ENCODE measurements at places on chromosomes 1 and 21.

GRCh38 chr21:34617753-34618339 is 2.9 kb upstream of the RCAN1 start:
- no peak overlapping the region for H3K4me3 ChIP-seq
- peaks cover 59% of the 10 kb centered on the region for H3K4me1 ChIP-seq
- DNase-seq: no peak
- peak overlapping the region; percentile 72 for H3K27ac ChIP-seq
- no peaks in the 10 kb centered on the region for H3K36me3 ChIP-seq
- no peaks in the 10 kb centered on the region for H3K27me3 ChIP-seq

DNA sequence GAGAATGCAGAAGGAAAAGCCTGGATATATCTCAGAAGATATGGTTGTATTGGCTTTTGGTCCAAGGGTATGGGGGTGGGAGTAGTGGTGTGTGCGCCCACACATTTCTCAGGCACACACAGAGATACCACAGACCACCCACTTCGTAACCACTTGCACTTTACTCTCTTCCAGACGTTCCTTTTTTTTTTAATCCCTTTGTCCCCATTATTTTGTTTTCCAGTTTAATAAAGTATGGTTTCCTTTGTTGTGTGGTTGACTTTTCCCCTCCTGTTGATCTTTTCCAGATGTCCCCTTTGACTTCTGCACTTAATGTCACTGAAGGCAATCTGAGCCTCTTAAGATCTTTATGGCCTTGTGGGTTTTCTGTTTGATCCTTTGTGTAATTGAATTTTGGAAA is 10.5 kb upstream of the TARS2 start:
- H3K36me3 ChIP-seq: peaks cover 26% of the 10 kb centered on the region
- no peak overlapping the region for H3K4me3 ChIP-seq
- no peak for DNase-seq
- no peaks in the 10 kb centered on the region for H3K27me3 ChIP-seq

DNA sequence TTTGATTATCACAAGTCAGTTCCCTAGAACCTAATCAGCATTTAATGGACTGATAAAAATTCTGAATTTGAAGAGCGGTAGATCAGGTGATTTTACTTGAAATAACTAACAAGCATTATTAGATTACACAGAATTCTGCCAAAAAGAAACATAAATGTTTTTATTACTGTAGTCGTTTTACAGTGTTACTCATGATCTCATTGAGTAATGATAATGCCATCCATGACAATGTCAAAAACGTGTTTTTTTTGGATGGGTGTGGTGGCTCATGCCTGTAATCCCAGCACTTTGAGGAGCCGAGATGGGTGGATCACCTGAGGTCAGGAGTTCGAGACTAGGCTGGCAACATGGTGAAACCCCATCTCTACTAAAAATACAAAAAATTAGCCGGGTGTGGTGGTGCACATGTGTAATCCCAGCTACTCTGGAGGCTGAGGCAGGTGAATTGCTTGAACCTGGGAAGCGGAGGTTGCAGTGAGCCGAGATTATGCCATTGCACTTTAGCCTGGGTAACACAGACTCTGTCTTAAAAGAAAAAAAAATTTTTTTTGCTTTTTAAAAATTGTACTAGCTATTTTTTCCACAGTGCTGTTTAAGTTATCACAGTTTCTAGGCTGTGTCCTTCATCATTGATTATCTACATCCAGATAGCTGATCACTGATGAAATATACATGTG is 56.6 kb downstream of the LAMC1 start:
- no peaks in the 10 kb centered on the region for H3K36me3 ChIP-seq
- H3K27me3 ChIP-seq: no peaks in the 10 kb centered on the region
- no peak overlapping the region for H3K4me3 ChIP-seq

DNA sequence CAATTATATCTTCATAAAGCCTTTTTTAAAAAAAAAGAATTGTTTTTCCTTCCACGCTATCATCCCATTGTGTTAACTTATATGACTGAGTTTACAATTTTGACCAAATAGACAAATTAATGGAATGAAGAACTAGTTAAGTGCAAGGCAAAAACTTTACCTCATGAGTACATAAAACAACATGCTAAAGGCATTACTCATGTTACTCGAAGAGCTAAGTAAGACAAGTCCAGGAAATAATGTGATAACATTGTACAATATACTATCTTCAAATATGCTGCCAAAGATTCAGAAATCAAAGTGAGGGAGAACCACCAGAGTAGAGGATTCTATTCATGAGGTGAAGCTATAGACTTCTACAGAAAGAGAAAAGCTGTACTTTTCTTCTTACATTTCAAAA is 24.2 kb upstream of the DYNLT5 start:
- no peak overlapping the region for H3K4me3 ChIP-seq
- no peak for DNase-seq
- no peaks in the 10 kb centered on the region for H3K36me3 ChIP-seq

DNA sequence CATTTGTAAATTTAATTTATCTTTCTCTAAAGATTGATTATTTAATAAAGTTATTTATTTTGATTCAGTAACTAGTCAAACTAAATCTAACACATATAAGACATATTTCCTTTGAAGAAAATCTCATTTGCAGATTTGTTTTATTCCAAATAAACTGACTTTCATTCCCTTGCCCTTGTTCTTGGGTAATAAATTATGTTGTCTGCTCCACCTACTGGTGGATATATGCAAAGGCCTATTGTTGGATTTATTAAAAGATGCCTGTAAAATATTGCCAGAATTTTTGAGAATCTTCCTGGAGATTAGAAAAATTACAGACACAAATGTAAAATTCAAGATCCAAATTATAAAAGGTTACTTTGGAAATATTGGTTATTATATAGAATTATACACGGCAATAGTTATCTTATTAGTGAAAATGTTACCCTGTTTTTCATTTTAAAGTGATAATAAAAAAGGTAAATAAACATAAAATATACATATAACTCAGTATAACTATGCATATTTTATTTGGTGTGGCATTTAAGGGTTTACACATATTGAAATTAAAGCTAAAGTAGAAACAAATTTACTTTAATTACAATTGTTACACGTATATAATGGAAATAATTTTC is 116.1 kb downstream of the SPATA17 start:
- no peaks in the 10 kb centered on the region for H3K27me3 ChIP-seq
- no peak overlapping the region for H3K4me3 ChIP-seq
- H3K36me3 ChIP-seq: no peaks in the 10 kb centered on the region
- no peaks in the 10 kb centered on the region for H3K4me1 ChIP-seq

DNA sequence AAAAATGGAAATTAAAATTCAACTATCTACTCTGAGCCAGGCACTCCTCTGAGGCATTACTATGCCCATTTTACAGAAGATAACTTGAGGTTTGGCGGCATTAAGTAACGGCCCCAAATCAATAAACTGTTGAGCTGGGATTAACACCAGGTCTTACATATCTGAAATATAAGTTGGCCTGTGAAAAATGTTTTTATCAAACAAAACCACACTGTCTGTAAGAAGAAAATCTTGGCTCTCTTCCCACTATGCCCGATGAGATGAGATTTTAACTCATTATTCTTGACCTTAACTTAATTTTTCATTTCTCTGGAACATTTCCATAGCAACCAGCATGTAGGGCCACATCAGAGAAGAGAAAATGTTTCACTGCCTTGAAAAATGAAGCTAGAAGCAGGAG is 21.8 kb downstream of the RC3H1 start:
- H3K4me1 ChIP-seq: no peaks in the 10 kb centered on the region
- H3K27ac ChIP-seq: no peak overlapping the region
- H3K4me3 ChIP-seq: no peak overlapping the region
- no peaks in the 10 kb centered on the region for H3K27me3 ChIP-seq
- no peaks in the 10 kb centered on the region for H3K36me3 ChIP-seq
- no peak for DNase-seq

DNA sequence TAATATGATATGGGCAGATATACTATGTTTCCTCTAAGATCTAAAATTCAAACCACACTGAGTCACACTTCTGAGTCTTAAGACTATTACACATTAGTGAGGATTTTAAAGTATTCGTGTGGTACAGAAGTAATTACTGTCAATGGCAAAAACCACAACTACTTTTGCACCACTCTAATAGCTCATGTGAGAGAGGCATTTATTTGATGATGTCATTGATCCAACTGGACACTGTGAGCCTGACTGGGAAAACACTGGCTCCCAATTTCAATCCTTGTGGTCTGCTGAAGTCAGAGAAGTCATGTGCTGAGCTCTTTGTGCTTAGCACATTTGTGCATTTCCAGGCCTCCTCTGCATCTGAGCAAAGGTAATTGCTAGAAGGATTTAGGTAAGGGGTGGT is 377.8 kb downstream of the USH2A start:
- no peaks in the 10 kb centered on the region for H3K4me1 ChIP-seq
- DNase-seq: no peak
- no peak overlapping the region for H3K4me3 ChIP-seq
- H3K27ac ChIP-seq: no peak overlapping the region
- H3K27me3 ChIP-seq: no peaks in the 10 kb centered on the region
- H3K36me3 ChIP-seq: no peaks in the 10 kb centered on the region

- H3K27ac ChIP-seq: no peak overlapping the region
- no peak overlapping the region for H3K4me3 ChIP-seq
- no peaks in the 10 kb centered on the region for H3K4me1 ChIP-seq
- H3K36me3 ChIP-seq: no peaks in the 10 kb centered on the region
Observed at GRCh38 chr1:92792340-92792782, 7.5 kb upstream of the EVI5 start.

DNA sequence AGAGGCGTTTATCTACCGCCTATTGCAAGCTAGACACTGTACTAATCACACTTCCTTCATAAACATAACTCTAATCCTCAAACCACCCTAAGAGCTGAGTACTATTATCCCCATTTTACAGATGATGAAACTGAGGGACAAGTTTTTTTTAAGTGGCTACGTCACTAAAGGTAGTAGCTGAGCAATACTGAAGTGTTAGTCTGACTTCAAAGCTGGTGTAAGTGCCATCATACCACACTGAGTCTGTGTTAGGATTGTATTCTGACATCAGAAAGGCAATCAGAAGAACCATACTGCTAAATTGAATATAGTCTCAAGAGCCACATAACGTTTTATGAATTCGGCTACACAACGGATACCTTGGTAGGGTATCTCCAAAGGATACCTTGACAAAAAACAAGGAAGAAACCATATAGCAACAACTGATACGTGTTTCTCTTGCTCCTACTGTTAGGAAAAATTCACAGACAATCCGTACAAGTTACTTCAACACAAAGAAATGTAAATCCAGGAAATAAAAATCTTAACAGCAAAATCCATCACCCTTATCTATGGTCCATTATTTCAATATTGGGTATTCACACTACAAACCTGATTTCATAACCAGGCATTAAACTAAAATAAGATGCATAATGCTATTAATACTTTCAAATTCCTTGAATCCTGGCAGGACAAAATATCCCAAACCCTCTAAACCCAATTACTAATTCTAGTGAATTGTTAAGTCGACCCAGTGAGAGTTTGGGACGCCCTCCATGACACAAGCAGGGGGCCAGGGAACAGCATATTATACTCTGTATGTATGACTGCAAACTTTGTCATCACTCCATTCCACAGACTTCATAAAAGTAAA is 1.6 kb downstream of the TP53BP2 start:
- H3K36me3 ChIP-seq: no peaks in the 10 kb centered on the region
- H3K4me3 ChIP-seq: peak overlapping the region; percentile 97
- no peak for DNase-seq

DNA sequence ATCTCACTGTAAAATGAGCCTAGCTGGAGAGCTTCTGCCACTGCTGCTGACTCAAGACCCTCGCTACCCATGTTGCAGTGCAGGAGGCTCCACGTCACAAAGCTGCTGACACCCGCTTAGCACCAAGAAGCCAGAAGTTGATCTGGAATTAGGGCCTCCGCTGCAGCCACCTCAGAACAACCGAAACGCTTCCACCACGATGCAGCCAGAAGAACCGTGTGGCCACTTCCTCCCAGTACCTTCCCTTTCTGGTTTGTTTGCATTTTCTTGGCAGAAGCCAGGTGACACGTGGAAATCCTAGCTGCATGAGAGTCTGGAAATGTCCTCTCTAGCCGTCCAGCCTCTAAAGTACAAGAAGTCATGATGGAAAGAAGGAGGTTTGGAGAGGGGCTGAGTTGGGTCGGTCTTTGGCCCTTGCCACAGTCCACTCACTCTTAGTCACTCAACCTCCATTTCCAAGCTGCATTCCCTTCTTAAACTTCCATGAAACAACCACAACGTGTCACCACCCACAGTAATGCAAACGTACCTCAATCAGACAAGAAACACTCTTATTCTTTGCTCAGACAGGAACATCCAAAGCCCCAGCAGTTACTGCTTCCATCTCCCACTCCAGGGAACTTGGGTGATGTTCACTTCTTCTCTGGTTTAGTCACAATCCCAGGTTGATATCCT is 10.0 kb upstream of the CDA start:
- H3K4me1 ChIP-seq: no peaks in the 10 kb centered on the region
- H3K27ac ChIP-seq: no peak overlapping the region
- H3K27me3 ChIP-seq: no peaks in the 10 kb centered on the region
- H3K36me3 ChIP-seq: no peaks in the 10 kb centered on the region
- DNase-seq: no peak

DNA sequence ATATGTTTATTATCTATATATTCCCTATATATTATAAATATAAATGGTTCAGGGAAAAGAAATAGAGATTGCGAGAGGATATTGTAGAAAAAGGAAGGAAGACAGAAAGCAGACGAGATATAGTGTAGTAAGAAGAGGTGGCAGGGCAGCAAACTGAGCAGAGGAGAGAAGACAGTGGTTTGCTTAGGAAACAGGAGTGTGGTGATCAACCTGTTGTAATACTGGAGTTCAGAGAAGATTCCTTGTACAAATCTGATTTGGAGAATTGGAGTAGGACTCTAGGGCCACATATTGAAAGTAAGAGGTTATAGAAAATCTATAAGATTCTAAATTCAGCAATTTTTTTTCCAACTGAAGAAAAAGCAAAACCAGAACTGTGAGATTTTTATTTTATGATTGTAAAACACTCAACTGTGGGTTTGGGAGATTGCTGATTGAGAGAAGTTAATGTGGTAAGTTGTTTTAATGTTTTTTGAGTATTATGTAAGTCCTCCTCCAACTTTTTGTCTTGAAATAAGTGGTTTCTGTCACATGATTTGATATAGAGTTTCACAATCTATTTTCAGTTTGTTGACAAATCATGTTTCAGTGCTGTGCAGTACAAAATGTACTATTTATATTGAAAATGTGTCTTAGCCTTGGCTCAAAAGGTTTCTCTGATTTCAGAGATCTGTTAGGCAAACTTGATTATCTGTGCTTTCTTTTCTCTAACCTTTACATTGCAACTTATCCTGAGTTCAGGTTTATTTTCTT is 9.6 kb upstream of the AMY2B start:
- no peak overlapping the region for H3K27ac ChIP-seq
- no peaks in the 10 kb centered on the region for H3K4me1 ChIP-seq
- DNase-seq: no peak
- H3K27me3 ChIP-seq: no peaks in the 10 kb centered on the region
- H3K4me3 ChIP-seq: no peak overlapping the region
- H3K36me3 ChIP-seq: no peaks in the 10 kb centered on the region

Data from thymus (tissue), 14 donors.